ENCODE measurements at places on chromosomes 5 and 9.

GRCh38 chr5:129063483-129064113 lies 31.0 kb upstream of the ISOC1 start:
- no peak for DNase-seq

DNA sequence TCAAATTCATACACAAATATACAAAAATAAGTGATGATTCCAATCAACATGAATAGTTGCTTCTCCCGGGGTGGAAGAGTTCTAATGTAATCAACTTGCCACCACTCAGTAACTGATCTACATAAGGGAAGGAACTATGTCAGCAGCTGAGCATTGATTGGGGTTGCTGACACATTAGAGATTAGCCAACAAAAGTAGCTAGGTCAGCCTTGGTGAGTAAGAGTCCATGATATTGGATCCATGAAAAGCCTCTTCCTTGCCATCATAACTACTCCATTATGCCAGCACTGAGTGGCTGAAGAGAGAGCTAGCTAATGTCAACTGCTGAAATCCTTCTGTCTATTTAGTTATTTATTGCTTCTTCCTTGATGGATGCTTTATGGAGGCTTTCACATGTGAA lies 309.8 kb downstream of the NFIB start:
- no peak for DNase-seq

GRCh38 chr9:38656896-38657295 lies 36.5 kb upstream of the ANKRD18A start:
- no peak for DNase-seq

DNA sequence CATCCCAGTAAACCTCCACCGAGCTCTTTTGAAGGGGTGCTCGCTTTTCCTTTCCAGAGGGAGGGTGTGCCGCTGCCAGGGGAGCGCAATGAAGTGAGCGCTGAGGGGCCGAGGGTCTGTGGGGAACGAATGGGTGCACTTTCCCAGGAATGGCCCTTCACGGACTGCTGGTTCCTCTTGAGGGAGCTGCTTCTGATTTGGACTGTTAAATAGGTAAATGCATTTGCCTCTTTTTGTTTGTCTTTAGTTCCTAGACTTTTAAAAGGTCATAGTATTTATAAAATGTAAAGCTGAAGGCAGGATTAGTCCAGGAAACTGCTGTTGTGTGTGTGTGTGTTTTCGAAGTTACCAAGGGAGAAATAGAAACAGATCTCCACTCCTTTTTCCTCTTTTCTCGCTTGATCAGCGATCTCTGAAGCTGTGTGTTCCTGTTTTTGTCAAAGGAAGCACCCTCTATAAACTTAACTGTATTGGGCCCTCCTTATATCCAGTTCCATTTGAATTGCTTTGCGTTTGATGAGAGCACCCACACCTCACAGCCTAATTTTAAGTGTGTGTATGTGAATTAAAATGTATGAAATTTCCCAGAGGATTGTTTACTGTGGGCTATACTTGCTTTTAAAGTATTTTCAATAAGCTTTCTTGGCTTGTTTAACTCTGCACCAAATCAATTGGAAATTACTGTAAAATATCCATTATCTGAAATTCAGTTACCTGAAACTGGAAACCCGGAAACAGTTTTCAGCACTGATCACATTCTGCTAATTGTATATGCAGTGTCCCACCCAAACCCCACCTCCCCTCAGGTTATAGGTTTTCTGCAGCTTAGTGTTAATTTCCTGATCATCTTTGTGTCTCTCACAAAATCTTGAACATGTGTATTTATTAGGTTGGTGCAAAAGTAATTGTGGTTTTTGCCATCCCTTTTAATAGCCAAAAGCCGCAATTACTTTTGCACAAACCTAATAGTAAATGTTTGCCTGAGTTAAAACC lies 966 bp downstream of the SNX2 start:
- DNase-seq = no peak

DNA sequence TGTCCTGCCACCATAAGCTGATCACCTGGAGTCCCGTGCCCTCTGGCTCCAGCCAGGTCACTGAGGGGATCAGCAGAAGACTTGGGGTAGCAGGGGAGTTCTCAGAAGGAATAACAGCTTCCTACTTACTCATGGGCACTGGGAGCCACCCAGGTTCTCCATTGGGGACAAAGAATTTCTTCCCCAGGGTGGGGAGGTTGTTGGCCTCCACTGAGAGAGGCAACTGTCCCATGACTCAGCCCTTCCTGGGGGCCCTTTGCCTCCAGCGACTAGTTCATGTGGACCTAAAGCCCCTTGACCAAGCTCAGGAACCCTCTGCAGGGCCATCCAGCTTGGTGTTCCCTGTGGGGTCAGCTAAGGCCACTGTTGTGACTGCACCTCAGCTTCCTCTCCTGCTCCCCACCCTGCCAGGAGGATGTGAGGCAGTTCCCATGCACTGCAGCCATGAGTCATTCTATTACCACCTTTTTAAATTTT lies 175.0 kb downstream of the AUH start:
- no peak for DNase-seq
